Inflammatory macrophage treated with lipopolysaccharide for 4 hours (primary cell): ENCODE measurements at places on chromosomes 11 and 22.

GRCh38 chr22:36868546-36869181 is 7.9 kb downstream of the NCF4 start:
- DNase-seq = no peak

DNA sequence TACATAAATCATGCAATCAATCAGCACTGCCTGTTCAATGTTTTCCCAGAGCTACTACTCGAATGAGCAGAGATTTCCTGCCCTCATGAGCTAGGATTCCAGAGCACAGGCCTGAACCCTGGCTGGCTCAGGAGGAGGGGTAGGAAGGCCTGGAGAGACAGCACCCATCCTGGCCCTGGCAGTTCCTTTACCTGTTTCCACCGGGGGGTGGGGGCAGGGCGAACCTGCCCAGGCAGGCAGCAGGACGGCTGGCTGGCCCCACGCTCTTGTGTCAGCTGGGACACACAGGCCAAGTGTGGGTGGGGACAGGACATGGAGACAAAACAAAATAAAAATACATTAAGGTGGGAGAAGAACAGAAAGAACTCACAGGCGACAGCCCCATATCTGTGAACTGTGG is 109.8 kb upstream of the BID start:
- no peak for DNase-seq

- peak; percentile 26 for DNase-seq
Measured at GRCh38 chr11:124676386-124676785, 2.7 kb downstream of the SPA17 start.

GRCh38 chr11:23976841-23977271 is 520.0 kb upstream of the LUZP2 start:
- DNase-seq = no peak

DNA sequence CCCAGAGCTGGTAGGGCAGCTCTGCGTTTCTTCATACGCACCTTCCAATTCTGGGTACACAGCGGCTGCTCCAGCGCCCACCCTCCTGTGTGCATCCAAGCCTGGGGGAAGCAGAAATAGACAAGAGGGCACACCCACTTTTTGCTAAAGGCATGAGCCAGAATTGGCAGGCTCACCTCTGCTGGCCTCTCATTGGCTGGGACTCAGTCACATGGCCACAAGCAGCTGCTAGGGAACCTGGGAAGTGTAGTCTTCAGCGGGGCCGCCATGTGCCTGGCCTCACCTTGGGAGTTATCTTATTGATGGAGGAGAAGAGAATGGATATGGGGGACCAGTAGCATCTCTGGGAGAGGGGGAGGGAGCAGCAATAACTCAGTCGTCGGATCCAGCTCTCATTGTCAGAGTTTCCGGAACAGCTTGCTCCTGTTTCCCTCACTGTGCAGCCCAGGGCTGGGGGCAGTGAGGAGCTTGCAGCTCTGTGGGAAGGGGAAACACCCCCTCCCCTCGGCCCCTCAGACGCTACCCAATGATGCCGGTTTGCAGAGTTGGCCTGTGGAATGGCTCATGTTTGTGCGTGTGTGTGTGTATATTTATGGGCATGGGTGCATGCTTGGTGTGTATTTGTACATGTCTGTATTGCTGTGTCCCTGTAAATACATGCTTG is 11.8 kb upstream of the MIEF1 start:
- DNase-seq = peak; percentile 82

- peak; percentile 61 for DNase-seq
Measured at GRCh38 chr11:1863352-1864216, 10.7 kb downstream of the LSP1 start.

GRCh38 chr11:119720311-119720913 is 8.6 kb downstream of the NECTIN1 start:
- DNase-seq = no peak

- no peak for DNase-seq
Measured at GRCh38 chr11:117176186-117176585, 2.4 kb upstream of the SIDT2 start.
